NCI-H2029 treated with DMSO at 0.1 percent for 48 hours (cell line): ENCODE measurements at places on chromosomes 5 and 9.

- no peak for DNase-seq
Measured at GRCh38 chr5:21820527-21820926, 1032.6 kb downstream of the CDH12 start.

DNA sequence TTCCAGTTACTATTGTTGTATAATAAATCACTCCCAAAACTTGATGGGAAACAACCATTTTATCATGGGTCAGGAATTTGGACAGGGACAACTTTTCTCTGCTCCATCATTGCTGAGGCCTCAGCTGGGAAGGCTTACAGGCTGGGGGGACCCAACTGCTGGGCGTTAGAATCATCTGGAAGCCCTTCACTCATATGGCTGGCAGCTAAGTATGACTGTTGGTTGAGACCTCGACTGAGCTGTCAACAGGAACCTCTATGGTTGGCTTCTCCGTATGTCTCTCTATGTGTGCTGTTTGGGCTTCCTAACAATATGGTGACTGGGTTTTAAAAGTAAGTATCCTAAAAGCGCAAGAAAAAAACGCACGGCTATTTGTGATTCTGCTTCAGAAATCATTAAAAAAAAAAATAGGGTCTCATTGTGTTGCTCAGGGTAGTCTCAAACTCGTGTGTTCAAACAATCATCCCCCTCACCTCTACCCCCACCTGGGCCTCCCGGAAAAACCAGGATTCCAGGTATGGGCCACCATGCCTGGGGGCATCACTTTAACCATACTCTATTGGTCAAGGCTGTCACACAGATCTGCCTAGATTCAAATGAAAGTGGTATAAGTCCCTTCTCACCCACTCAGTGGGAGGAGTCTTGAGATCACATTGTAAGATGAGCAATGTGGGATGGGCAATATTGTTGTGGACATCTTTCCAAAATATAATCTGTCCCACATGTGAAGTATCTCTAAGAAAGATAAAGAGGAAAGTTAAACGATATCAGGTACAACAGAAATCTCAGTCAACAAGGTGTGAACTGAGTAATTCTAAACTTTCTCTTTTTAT is 15.2 kb downstream of the FNBP1 start:
- no peak for DNase-seq

DNA sequence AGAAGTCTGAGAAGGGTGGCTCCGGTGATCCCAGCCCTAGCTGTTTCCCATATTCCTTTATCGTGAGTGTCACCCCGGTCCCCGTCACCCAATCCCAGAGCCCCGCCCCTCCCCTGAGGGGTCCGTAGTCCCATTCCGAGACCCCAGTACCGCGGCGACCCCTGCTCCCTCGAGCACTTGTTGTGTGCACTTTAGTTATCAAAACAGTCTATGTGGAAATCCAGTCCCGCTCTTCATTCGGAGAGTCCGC is 223 bp downstream of the LRSAM1 start:
- peak; percentile 51 for DNase-seq

DNA sequence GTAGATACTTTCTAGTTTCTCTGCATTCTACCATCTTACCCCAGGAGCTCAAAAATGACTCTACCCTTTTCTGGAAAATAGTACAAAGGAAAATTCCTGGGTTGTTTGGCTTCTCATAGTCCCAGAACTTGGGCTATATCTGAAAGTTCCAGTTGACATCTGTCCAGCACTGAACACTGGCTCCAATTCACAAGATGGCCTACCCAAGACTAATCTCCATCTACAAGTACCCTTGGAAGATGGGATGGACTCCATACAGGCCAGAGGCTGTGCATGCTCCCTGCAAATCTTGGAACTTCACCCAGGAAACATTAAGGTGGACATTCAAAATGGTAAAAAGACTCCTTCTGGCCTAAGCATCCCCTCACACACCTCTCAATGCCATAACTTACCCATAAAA is 427.1 kb downstream of the DTWD2 start:
- no peak for DNase-seq

DNA sequence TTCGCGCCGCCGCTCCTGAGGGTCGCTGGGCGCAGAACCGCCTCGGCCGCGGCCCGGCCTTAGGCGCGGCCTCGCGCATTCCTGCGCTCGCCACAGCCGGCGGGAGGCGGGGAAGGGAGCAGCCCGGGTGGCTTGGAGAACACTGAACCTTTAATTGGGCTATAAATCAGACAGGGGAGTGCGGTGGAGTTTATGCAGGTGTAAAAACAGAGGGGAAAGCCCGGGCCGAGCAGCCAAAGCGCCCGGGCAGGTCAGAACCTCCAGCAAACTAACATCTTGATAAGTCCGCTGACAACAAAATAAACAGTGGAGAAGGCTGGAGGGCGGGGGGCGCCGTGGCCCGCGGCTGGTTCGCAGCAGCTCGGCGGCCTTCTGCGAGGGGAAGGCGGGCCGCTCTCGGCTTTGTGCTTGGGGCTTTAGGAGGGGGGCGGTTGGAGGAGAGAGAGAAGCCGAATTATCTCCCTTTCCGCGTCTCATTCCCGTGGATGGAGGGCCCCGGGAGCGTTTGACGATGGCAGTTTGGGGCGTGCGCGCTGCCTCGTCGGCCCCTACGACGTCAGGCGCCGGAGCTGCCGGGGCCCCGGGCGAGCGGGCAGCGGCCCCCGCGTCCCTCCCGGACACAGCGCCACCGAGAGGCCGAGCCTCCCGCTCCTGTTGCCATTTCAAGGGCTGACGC is 11.3 kb downstream of the FOXD1 start:
- DNase-seq, result peak; percentile 25

DNA sequence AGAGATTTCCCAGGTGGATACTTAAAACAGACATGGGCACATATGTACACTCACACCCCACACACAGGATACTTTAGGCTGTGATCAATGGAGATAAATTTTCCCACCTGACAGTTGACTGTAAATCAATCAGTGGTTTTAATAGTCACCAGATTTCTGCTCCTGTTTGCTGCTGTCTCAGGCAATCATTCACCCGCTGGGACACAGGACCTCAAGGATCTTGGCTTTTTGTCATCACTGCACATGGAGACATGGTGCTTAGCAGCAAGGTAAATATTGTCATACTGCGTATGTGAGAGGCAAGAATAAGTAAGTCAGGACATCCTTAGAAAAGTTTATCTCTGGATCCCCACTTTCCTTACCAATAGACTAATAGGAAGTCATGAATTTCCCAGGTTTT is 60.8 kb upstream of the KLF9 start:
- DNase-seq, result peak; percentile 18

GRCh38 chr5:143056792-143057579 is 286.8 kb downstream of the ARHGAP26 start:
- DNase-seq, result no peak

GRCh38 chr5:111144352-111144930 is 52.3 kb downstream of the WDR36 start:
- DNase-seq, result no peak

- no peak for DNase-seq
Measured at GRCh38 chr5:172144931-172145869, 42.8 kb downstream of the STK10 start.

- no peak for DNase-seq
Measured at GRCh38 chr5:68070591-68071281, 144.8 kb upstream of the PIK3R1 start.

- no peak for DNase-seq
Measured at GRCh38 chr9:106528158-106528557, 334.8 kb upstream of the ZNF462 start.

DNA sequence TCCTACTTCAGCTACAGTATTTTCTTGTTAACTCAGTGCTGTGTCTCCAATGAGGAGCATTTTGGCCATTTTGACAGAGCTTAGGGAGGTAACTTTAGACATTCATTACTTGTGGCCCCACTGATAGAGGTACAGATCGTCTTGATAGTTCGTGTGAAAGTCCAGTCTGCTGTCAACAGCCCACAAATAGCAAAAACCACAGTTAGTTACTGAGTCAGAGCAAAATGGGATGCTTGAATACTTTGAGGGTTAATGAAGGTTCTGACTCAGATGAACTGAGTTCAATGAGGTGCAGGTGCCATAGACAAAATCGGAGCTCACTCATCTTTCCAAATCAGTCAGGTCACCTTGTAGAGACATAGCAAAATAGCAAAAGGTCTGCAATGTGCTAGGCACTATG is 163.1 kb upstream of the TLE4 start:
- DNase-seq, result no peak

DNA sequence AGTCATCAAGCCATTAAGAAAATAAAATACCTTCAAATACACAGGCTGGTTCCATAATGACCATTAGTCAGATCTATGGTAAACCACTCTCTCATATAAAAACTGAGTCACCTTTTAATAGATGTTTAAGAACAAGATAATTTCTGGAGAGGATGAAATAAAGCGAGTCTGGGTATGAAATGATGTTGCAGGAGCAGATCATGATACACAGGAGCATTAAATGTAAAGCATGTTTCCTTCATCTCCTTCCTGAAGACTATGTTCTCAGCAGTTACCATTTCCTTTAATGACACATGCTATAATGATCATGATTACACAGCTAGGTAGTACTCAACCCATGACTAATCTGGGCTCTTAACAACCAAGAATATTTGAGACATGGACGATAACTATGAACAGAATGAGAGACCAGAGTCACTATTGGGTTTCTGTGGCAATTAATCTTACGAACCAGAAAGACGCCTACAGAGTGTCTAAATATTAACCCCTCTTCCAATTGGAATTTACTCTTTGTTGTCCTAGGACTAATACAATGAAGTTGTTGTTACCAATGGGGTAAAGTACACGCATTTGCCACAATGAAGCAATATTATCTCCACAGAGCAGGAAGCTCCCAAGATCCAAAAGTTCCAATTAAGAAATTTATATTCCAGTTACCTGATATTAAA is 105.6 kb downstream of the NR6A1 start:
- no peak for DNase-seq

DNA sequence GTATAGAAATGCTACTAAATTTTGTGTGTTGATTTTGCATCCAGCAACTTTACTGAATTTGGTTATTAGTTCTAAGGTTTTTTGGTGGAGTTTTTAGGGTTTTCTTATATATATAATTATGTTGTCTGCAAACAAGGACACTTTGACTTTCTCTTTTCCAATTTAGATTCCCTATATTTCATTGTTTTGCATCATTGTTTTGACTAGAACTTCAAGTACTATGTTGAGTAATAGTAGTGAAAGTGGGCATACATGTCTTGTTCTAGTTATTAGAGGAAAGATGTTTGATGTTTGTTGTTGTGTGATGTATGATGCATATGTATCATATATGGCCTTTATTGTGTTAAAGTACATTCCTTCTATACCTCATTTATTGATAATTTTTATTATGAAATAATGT is 362.3 kb upstream of the PRR16 start:
- DNase-seq, result no peak

GRCh38 chr5:36651761-36652685 is 45.6 kb downstream of the SLC1A3 start:
- DNase-seq, result no peak

DNA sequence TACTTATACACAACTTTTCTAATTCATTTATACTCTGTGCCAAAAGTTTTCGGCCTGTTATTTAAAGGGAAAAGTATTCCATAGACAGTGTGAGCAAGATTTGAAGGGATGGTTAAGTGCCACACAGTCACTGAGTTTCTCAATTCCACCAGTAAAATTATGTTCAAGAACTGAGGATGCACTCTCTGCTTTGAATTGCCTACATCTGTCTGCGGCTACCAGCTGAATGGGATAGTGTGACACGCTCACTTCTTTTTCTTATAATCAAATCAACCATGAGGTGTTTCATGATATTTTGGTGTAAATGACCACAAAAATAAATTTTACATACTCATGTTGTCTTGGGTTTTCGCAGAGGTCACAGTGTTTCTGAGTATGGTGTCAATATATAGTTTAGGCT is 218.4 kb upstream of the TMEM161B start:
- no peak for DNase-seq

DNA sequence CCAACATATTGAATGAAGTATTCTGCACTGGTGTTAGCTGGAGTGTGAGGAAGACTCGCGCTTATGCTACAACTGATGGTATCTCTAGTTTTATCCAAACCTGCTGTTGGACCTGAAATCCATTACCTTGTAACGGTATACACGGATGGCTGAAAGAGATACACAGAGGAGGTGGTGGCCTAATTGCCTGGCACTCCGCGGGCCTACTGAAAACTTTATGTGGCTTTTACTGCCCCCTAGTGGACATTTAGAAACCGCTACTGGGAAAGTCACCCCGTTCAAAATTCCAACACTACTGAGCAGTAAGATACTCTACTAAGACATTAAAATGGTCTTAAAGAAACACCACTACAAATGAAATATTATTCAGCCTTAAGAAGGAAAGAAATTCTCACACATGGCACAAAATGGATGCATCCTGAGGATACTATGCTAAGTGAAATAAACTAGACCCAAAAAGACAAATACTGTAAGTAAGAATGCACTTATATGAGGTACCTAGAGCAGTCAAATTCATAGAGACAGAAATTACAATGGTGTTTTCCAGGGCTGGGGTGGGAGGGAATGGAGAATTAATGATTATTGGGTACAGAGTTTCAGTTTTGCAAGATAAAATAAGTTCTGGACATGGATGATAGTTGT is 100.4 kb downstream of the TTLL11 start:
- peak; percentile 67 for DNase-seq

DNA sequence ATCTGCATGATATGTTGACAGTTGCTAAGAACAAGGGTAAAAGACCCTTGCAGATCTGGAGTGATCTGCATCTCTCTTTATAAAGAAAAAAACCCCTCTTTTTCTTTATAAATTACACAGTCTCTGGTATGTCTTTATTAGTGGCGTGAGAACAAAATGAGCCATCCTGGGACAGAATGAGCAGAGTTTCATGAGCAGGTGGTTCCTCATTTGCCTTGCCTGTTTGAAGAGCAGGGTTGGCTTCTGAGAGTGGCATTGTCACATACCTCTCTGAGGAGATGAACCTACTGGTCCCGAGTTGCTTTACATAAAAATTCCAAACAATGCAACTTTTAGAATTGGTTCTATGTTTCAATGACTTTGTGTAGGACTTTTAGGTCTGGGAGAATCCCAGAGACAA is 94.3 kb downstream of the INSYN2B start:
- no peak for DNase-seq

- DNase-seq, result no peak
Measured at GRCh38 chr5:136626531-136626930, 261.2 kb upstream of the TRPC7 start.

GRCh38 chr5:157148734-157149615 is 6.3 kb upstream of the MED7 start:
- peak; percentile 21 for DNase-seq

- DNase-seq, result peak; percentile 67
Measured at GRCh38 chr5:175378444-175379028, 65.4 kb downstream of the DRD1 start.

DNA sequence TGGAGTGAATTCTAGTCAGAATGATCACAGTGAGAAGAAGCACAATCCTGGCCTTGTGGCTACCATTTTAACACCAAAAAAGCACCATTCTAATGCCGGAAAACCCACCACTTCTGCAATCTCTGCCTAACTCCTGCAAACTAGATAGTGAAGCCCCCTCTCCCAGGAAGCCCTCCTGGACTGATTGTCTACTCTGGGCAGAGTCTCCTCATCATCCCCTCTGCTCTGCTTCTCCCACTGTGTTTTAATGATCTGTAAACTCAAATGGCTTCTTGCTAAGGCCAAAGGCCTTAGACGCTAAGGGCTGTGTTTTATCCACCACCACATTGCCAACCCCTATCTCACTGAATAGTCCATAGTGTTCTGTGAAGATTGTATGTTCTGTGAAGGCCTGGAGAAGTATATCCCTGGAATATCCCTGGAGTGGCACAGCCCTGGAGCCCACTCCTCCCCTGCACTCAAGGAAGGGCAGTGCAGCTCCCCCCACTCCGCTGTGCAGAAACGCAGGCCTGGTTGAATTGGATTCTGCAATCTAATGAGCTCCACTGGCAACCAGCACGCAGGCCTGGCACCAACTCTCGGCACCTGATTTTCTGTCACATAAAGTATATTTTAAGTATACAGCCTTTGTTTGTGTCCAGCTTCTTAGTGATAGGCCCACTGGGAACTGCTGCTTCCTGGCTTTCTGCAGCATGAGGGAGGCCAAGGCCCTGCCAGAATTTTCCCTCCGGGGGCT is 126.3 kb downstream of the ATPSCKMT start:
- no peak for DNase-seq
